ENCODE measurements at places on chromosomes 12 and 14.

GRCh38 chr12:9052610-9053009 is 63.1 kb downstream of the A2M start:
- no peak for DNase-seq

- DNase-seq = no peak
Measured at GRCh38 chr12:64792128-64792527, 32.3 kb upstream of the TBC1D30 start.

GRCh38 chr12:62709311-62709710 is 225.6 kb downstream of the PPM1H start:
- no peak for DNase-seq

GRCh38 chr12:13592063-13592942 is 389.1 kb downstream of the GRIN2B start:
- no peak for DNase-seq

GRCh38 chr14:37279818-37280217 is 82.1 kb downstream of the MIPOL1 start:
- no peak for DNase-seq

DNA sequence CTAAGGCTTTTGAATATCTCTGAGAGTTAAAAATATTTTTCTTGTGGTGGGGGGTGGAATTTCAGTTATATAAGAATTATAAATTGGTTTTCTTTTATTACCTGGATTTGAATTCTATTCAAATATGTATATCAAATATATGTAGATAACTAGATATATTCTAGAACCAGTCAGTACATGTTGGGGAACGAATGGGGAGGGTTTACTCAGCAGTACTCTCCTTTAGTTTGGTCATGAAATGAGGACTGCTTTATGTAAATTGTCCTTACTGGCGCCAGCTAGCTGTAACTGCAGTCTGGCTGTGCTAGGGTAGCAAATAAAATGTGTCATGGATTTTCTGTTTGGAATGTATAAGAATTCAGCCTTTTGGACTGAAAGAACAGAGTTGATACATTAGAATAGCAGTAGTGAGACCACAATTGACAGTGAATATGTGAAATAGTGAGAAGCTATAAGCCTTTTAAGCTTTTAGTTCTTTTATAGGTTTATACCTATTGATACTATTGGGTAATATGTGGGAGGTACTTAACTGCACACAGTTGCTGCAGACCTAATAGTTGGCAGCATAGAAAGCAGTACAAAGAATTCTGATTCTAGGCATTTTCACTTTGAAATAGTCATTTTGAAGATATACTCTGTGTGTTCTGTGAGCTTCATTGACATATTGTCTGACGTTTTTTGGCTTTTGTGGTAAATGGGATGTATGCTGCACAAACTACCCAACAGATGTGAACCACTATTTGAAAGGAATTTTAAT is 29.0 kb downstream of the ATF7IP start:
- DNase-seq = peak; percentile 93

DNA sequence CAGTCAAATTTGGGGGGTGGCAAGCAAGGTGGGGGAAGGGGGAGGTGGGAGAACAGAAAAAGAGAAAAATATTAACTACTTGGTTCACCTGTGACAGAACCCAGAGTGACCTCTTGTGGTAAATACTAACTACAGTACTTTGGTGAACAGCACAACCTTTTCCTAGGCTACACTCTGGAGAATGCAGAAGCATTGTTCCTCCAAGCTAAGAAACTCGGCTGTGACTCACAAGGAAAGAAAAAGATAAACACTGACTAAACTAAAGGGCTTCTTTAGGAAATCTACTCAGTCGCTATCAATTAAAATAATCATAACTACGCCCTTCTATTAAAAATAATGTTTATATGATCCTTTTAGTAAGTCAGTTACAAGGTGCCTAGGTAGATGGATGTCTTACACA is 5.4 kb downstream of the KCNH5 start:
- peak; percentile 42 for DNase-seq

DNA sequence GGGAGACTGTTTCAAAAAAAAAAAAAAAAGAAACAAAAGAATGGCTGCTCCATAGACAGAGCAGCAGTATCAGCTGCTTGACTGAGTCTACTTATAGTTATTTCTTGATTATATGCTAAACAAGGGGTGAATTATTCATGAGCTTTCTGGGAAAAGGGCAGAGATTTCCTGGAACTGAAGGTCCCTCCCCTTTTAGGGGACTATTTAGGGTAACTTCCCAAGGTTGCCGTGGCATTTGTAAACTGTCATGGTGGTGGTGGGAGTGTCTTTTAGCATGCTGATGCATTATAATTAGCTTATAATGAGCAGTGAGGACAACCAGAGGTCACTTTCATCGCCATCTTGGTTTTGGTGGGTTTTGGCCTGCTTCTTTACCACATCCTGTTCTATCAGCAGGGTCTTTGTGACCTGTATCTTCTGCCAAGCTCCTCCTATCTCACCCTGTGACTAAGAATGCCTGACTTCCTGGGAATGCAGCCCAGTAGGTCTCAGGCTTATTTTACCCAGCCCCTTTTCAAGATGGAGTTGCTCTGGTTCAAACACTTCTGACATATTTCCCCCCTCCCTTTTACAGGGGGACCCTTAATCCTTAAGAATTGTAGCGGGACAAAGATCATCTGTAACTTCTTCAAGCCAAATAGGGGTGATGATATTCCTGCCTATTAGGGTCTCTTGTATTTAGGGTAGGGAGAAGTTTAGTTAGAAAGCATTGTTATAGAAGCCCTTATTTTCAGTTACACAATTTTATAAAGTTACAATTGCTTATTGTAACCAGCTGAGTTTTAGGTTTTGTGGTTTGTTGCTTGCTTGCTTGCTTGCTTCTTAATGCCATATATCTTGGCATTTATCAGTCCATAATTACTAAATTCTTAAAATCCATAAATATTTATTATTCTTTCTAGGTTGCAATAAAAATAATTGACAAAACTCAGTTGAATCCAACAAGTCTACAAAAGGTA is 42.5 kb downstream of the MARK3 start:
- DNase-seq = peak; percentile 43

GRCh38 chr14:88490168-88490567 is 64.6 kb downstream of the PTPN21 start:
- DNase-seq = no peak

Measured in ACHN (cell line).